WTC11 (cell line): ENCODE measurements at places on chromosomes 3 and 15. TPM values are rescaled to one million over a fixed set of nuclear protein-coding genes. Genes with fewer than 3 reads are reported as not detected.
A peak's percentile ranks its signal among the peaks of the same experiment; 100 is the strongest.

GRCh38 chr15:65772930-65773329 lies 19.2 kb downstream of the DENND4A start:
- DNase-seq, result no peak
- H3K4me3 ChIP-seq, result no peak overlapping the region
- H3K36me3 ChIP-seq, result no peaks in the 10 kb centered on the region
- H3K4me1 ChIP-seq, result peaks cover 23% of the 10 kb centered on the region
- no peaks in the 10 kb centered on the region for H3K27me3 ChIP-seq

DNA sequence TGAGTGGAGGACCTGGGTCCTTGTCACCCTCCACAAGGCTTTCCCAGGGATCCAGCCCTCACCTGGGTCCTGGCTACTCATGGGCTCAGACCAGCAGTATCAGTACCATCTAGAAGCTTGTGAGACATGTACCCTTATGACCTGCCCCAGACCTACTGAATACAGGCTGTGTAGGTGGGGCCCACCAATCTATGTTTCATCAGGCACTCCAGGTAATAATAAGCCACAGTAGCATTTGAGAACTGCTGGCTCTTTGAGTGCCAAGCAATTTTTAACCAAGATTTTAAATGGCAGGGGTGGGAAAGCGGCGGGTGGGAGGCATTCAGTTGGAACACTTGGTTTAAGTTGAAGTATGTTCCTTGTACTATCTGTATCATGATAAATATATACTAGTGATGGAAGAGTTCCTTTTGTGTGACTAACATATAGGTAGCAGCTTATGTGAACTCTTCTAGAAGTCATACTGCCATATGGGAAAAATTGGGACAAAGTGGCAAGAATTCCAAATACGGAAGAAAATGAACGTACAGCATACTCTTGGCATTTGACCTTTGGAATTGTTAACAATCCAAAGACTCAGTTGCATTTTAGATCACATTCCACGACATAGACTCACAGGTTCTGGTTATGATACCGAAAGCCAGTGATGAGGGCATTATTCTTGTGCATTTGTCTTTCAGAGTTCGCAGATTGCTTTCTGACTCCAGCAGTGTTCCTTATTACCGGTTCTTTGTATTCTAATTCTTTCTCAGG lies 190.4 kb downstream of the GHSR start:
- peak overlapping the region; percentile 79 for H3K27ac ChIP-seq
- H3K4me1 ChIP-seq, result peaks cover 43% of the 10 kb centered on the region
- DNase-seq, result no peak
- H3K27me3 ChIP-seq, result no peaks in the 10 kb centered on the region
- no peak overlapping the region for H3K4me3 ChIP-seq

- no peaks in the 10 kb centered on the region for H3K4me1 ChIP-seq
- no peaks in the 10 kb centered on the region for H3K27me3 ChIP-seq
- DNase-seq, result no peak
Observed at GRCh38 chr3:166195808-166196207, 358.6 kb upstream of the BCHE start.

GRCh38 chr15:38608682-38609081 lies 44.1 kb upstream of the RASGRP1 start:
- no peaks in the 10 kb centered on the region for H3K27me3 ChIP-seq
- no peak overlapping the region for H3K27ac ChIP-seq
- peaks cover 15% of the 10 kb centered on the region for H3K4me1 ChIP-seq
- H3K36me3 ChIP-seq, result no peaks in the 10 kb centered on the region
- no peak for DNase-seq

DNA sequence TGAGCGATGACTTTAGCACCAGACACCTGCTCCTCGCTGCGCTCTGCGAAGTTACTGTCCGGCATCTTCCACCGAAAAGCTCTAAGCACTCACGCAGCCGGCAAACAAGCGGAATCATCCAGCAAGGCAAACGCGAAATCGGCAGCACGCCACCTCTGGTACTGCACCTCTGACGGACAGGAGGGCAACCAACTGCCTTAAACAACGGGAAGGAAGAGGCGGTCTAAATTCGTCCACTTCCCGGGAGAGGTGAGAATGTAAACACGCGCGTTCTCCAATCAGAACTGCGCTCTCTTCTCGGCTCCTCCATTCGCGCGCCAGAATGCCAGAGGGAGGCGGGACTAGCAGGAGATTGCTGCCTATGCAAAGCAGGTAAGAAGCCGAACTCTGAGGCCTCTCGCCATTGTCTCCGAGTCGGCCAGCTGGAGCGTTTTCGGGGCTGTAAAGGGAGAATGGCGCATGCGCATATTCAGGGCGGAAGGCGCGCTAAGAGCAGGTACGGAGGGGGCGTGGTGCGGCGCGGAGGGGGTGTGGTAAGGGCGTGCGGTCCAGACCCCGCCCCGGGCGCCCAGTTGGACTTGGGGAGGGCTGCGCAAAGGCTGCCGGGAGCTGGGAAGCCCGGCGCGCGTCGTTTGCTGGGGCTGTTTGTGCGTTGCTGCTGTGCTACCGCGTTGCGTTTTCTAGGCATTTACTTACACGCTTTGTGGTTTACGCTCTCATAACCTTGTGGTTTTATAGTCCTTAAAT lies at the start of the genes BTD and HACL1:
TSS of gene BTD (plus strand) at position 347 of the 747 bp plus-strand sequence. CDS start 33,695 bp downstream, outside the sequence.
TSS of gene HACL1 (minus strand) at position 171 of the 747 bp plus-strand sequence. CDS start at position 65, 106 bp downstream.
- H3K27ac ChIP-seq, result peak within 1 kb of the TSS; percentile 100
- H3K4me1 ChIP-seq, result peaks cover 16% of the 10 kb centered on the region
- H3K36me3 ChIP-seq, result peaks cover 59% of the 10 kb centered on the region
- DNase-seq, result peak; percentile 98
- H3K27me3 ChIP-seq, result no peaks in the 10 kb centered on the region

GRCh38 chr3:54427941-54428871 lies 305.9 kb downstream of the CACNA2D3 start:
- H3K27me3 ChIP-seq, result no peaks in the 10 kb centered on the region
- peak; percentile 71 for DNase-seq
- H3K4me3 ChIP-seq, result no peak overlapping the region
- H3K36me3 ChIP-seq, result no peaks in the 10 kb centered on the region

GRCh38 chr3:197407526-197407925 lies 109.1 kb upstream of the DLG1 start:
- peaks cover 29% of the 10 kb centered on the region for H3K36me3 ChIP-seq
- H3K27me3 ChIP-seq, result no peaks in the 10 kb centered on the region; the same call in 1 of the 2 replicates
- peaks cover 12% of the 10 kb centered on the region for H3K4me1 ChIP-seq
- H3K4me3 ChIP-seq, result no peak overlapping the region
- no peak for DNase-seq
- no peak overlapping the region for H3K27ac ChIP-seq

GRCh38 chr3:107188262-107188661 lies 189.0 kb upstream of the CCDC54 start:
- no peaks in the 10 kb centered on the region for H3K36me3 ChIP-seq
- no peak overlapping the region for H3K27ac ChIP-seq
- no peaks in the 10 kb centered on the region for H3K4me1 ChIP-seq
- no peak for DNase-seq
- H3K27me3 ChIP-seq, result no peaks in the 10 kb centered on the region
- no peak overlapping the region for H3K4me3 ChIP-seq

- no peak overlapping the region for H3K4me3 ChIP-seq
- no peaks in the 10 kb centered on the region for H3K27me3 ChIP-seq
- H3K4me1 ChIP-seq, result no peaks in the 10 kb centered on the region
- H3K36me3 ChIP-seq, result peaks cover 43% of the 10 kb centered on the region
Observed at GRCh38 chr3:121690777-121691405, 30.2 kb upstream of the HCLS1 start.

GRCh38 chr3:140296796-140297352 lies 361.9 kb downstream of the CLSTN2 start:
- no peaks in the 10 kb centered on the region for H3K27me3 ChIP-seq
- peaks cover 57% of the 10 kb centered on the region for H3K4me1 ChIP-seq
- no peak overlapping the region for H3K4me3 ChIP-seq
- H3K36me3 ChIP-seq, result peaks cover 4% of the 10 kb centered on the region; the same call in 1 of the 2 replicates
- no peak overlapping the region for H3K27ac ChIP-seq
- DNase-seq, result no peak

DNA sequence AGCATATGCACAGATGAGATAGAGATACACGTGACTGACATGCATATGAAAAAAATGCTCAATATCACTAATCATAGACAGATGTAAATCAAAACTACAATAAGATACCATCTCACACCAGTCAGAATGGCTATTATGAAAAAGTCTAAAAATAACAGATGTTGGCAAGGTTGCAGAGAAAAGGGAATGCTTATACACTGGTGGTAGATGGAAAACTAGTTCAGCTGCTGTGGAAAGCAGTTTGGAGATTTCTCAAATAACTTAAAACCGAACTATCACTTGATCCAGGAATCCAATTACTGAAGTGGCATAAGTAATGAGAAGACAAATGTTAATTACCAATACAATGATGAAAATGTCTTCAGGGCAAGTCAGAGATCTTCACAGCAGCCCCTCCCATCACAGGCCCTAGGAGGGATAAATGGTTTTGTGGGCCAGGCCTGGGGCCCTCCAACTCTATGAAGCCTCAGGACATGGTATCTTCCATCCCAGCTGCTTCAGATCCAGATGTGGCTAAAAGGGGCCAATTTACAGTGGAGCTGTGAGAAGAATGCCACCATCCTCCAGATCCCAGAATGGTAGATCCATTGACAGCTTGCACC lies 71.4 kb upstream of the PLSCR4 start:
- H3K4me3 ChIP-seq, result no peak overlapping the region
- H3K36me3 ChIP-seq, result 0 out of 2 replicates have a peak, but pooled peaks cover 3% of the 10 kb centered on the region
- H3K4me1 ChIP-seq, result peaks cover under 1% of the 10 kb centered on the region
- H3K27ac ChIP-seq, result no peak overlapping the region

GRCh38 chr3:180630371-180630770 lies 28.4 kb downstream of the TTC14 start:
- no peak overlapping the region for H3K4me3 ChIP-seq
- H3K4me1 ChIP-seq, result peaks cover 1% of the 10 kb centered on the region; the same call in 1 of the 2 replicates
- H3K27me3 ChIP-seq, result no peaks in the 10 kb centered on the region; the same call in 1 of the 2 replicates
- H3K27ac ChIP-seq, result no peak overlapping the region
- H3K36me3 ChIP-seq, result peaks cover 5% of the 10 kb centered on the region

DNA sequence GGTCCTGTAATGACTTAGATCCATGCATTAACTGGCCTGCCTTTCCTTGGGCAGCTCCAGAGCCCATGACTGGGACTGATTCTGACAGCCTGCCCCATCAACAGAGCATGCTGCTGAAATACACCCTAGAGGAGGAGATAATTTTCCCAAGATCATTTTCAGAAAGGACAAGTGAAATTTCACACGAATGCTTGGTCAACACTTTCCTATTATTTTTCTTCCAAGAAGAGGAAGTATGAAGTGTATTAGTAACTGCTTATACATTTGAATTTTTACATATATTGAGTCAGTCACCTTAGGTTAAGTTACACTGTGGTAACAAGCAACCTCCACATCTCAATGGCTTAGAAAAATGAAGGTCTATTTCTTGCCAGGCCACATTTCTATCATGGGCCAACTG lies 9.7 kb upstream of the NMNAT3 start:
- H3K36me3 ChIP-seq, result no peaks in the 10 kb centered on the region
- peaks cover 4% of the 10 kb centered on the region for H3K27me3 ChIP-seq
- DNase-seq, result no peak
- no peak overlapping the region for H3K27ac ChIP-seq
- H3K4me3 ChIP-seq, result no peak overlapping the region

DNA sequence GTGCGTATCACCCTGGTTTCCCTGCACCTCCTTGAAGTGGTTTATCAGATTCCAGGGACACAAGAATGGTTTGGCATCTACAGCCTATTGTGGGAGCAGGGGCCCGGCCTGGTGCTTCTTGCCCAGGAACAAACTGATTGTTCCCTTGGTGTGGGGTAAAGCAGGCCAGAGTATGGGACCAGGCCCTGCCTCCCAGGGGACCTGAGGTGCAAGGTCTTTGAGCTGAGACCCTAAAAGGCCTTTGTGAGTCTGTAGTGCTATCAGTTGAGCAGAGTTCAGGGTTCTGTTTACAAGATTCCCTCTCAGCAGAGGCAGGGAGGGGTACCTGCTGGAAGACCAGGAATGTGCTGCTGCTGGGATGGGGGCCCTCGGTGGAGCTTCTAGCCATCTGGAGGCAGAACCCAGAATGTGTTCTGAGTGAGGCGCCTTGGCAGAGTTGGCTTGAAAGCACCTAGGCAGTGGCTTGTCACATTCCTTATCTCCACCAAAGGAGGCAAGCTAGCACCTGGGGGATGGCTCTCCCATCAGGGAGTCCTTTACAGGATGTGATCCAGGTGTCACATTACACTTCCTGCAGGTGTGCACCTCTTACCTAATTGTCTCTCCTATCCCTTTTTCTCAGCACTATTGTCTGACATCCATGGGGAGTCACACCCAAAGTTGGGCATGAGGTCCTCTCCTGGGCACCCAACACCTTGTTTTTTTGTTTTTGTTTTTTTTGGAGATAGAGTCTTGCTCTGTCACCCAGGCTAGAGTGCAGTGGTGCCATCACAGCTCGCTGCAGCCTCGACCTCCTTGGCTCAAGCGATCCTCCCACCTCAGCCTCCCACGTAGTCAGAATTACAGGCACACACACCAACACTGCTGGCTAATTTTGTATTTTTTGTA lies 13.1 kb downstream of the FLNB start:
- peaks cover 86% of the 10 kb centered on the region for H3K4me1 ChIP-seq
- H3K36me3 ChIP-seq, result no peaks in the 10 kb centered on the region; the same call in 1 of the 2 replicates
- peak; percentile 76 for DNase-seq
- H3K27me3 ChIP-seq, result no peaks in the 10 kb centered on the region

DNA sequence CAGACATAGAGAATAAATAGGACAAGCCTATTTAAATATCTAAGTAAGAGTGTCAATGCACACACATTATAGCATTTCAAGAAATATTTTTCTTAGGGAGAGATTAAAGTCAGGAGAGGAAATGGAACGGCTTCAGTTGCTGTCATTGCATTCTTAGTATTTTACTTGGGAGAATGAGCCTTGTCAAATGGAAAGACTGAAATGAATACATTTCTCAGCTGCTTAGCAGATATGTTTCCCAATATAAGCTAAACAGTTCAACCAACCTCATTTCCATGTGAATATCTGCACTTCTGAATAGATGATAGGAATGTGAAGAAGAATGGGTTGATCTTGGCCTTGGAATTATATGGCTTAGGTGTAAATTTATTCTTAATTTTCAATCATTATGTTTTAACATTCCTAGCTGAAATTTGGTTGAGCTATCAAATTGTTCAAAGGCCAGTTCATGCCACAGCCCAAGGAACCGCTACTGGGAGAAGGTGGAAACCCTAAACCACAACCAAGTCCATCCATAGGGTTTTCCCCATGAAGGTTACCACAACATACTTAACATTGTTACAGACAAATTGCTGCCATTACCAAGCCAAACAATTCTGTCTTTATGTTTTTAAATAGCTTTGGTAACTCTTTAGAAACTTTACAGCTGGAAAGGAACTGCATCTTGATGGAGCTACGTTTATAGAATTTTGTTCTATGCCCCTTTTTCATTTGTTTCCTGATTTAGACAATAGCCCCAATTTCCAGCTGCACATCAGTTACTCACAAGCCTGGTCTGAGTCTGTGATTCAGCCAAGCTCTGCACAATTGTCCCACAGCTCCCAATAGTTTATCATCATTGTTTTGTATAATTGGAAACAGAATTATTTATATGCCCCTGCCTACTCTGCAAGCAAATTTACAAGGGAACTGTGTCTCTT lies 459.6 kb downstream of the MECOM start:
- no peaks in the 10 kb centered on the region for H3K36me3 ChIP-seq
- peaks cover 17% of the 10 kb centered on the region for H3K4me1 ChIP-seq
- H3K27ac ChIP-seq, result no peak overlapping the region
- no peak overlapping the region for H3K4me3 ChIP-seq
- DNase-seq, result no peak

The IL16 gene
- 0.41 to 0.61 TPM (median 0.46 TPM) in 3 replicates for total RNA-seq

The TM4SF18 gene
- total RNA-seq, result 1.6 to 2.4 TPM (median 2.2 TPM) in 3 replicates

The MYH15 gene
- total RNA-seq, result 0.09 to 0.16 TPM (median 0.14 TPM) in 3 replicates
